ENCODE measurements at places on chromosomes 1 and 21. TPM values are rescaled to one million over a fixed set of nuclear protein-coding genes. Genes with fewer than 3 reads are reported as not detected.

The OR6K3 gene
- total RNA-seq: not detected

The C1orf185 gene
- not detected for total RNA-seq

The CYP4Z1 gene
- total RNA-seq: 2.2 TPM

The PCAT6 gene
- 1.7 TPM for total RNA-seq

The MOB3C gene
- 31.2 TPM for total RNA-seq

The NR5A2 gene
- total RNA-seq: 10.3 TPM

The INKA2 gene
- 14.8 TPM for total RNA-seq

The UQCRHL gene
- 1.3 TPM for total RNA-seq

The ABCG1 gene
- total RNA-seq: 18.7 TPM

The CLCA4 gene
- 0.13 TPM for total RNA-seq

Measured in aorta (tissue), 5 donors.